ENCODE measurements at places on chromosomes 5 and 9.
A peak's percentile ranks its signal among the peaks of the same experiment; 100 is the strongest.

DNA sequence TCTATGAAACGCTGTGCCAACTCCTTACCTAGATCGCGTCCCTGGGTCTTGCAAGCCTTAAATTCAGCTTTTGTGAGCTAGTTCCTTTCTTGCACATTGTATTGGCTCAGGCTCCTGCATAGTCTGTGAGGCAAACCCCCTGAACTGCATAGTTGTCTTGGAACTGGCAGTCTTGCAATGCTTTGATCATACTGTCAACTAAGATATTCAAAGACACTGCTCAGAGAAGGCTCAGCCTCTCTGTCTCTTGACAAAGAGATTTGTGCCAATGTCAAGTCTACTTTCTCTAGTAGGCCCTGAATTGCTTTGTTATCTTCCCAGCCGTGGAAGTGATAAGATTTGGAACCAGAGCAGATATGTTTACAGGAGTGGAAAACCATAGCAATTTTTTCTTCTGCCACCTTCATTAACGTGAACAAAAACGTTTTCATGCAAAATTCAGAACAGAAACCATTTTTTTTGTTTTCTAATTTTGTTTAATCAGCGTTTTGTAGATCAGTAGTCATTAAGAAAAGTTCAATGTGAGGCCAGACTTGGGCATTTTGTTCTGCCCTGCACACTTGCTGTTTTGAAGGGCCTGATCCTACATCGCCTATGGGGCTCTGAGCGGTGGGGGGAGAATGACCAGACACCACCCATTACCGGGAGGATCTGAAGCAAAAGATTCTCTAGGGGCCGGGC, 27.6 kb upstream of the ENTREP1 start:
- DNase-seq: no peak

DNA sequence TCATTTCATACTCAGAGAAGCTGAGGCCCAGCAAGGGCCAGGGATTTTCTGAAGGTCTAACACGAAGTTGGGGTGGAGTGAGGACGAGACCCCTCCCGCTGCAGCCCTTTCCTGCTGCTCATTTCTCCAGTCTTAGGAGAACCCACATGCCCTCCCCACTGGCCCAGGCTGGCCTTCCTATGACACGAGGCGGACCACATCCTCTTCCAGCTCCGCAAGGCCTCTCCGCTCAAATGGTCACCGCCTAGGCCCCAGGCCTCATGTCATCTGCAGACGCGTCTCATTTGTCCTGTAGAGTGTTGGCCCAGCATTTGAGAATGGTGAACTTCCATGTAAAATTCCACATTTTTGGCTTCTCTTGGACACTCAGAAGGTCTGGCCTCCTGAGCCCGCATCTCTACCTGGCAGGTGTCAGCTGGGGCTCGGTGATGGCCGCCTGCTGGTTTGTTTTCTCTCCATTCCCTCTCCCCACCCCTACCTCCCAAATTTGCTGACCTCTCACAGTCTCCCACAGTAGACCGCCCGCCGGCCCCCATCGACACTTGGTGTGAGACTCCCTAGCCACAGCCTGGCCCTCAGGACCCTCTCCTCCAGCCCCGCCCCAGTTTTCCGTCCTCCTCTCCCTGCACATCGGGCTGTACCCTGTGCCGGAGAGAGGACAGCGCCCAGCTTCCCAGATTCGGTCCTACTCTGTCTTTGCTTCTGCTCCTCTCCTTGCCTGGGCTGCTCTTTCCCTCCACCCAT, 51.7 kb downstream of the ERGIC1 start:
- no peak for DNase-seq

DNA sequence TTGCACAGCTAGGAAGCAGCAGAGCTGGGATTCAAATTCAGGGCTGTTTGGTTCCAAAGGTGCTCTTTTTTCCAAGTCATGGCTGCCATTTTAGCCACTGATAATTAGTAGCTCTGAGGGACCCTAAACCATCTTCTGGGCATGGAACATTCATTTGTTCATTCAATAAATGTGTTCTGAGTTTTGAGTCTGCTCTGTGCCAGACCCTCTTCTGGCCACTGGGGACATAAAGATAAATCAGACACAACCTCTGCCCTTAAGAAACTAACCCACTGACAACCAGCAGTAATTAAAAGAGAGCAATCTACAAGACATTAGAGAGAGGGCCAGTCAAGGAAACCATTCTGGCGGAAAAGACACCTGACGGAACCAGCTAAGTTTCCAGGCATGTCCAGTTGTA, 2.0 kb upstream of the CPEB4 start:
- DNase-seq: no peak

DNA sequence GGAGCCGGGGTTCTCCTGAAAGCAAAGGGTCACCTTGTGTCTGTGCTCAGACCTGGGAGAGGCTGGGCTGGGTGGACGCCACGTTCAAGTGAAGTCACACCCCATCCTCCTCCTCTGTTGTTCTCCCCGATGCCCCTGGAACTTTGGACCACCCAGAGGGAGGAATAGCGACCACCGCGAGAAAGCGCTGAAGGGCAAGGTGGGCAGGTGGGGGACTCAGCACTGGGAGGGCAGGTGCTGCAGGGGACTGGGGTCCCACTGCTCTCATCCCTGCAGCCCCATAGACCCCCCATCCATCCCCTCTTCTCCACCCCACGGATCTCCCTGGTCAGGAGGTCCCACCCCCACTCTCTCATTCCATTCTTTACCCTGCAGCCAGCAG, 48.8 kb upstream of the COL5A1 start:
- no peak for DNase-seq

GRCh38 chr9:17750269-17750668, 171.4 kb downstream of the SH3GL2 start:
- DNase-seq: no peak

- peak; percentile 78 for DNase-seq
Measured at GRCh38 chr5:177494346-177495195, 2.8 kb downstream of the PDLIM7 start.

GRCh38 chr5:10808347-10809226, 47.6 kb upstream of the DAP start:
- no peak for DNase-seq

DNA sequence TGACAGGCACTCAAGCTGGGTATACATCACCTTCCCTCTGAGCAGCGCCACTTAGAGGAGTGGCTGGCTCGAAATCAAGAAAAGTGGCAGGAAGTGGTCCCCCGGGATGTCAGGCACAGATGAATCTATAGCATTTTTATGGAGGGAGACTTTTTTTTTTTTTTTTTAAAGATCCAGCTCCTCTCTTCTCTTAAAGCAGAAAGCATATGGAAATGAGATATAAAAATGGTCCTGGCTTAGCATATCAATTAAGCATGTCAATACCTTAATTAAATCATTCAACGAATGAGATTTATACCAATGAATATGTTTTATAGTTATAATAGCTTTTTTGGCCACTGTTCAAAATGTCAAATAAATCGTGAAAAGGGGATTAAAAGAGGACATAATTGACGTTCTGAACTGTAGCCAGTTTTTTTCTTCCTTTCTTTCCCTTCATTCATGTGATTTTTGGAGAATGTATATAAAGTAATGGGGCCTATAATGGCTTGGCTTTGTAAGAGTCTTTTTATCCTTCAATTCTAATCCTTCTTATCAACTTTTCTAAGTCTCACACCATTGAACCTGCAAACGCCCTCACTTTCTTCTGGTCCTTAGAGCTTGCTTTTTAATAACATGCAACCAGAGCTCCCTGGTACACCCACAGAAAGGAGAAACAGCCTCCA, 319.2 kb upstream of the PANK3 start:
- no peak for DNase-seq

DNA sequence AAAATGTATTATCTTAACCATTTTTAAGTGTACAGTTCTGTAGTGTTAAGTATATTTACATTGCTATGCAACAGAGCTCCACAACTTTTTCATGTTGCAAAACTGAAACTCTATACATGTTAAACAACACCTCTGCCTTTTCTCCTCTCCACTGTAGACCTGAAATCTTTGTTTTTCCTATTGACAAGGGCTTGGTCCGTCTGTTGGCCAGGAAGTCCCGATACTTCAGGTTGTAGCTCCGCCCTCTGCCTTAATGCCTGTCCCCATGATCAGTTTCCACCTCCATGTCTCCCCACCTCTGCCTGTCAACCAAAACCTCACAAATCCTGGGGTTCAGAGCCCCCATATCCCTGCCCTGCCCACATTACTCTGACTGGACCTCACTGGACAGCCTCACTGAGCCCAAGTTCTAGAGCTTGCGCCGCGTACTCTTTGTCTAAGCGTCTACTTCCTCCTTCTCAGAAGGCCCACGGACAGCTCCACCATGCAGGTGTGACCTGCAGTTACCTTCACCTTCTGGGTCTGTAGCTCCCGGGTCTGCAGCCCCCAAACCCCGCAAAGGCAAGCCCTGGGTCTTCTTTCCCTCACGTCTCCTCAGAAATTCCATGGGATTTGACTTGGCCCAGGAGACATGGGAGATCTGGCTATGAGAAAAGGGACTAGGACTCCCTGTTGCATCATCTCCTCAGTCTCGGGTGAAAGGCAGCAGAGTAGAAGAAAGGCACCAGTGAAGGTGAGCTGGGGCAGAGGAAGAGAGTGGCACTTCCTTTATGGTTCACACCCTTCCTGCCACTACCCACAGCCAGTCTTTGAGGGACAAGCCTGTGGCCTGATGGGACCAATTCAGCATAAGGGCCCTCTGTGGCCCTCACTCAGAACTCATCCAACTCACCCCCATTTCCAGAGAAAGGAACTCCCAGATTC, 8.0 kb downstream of the GLIPR2 start:
- DNase-seq: no peak

- DNase-seq: no peak
Measured at GRCh38 chr5:93599001-93599379, 16.0 kb downstream of the NR2F1 start.

DNA sequence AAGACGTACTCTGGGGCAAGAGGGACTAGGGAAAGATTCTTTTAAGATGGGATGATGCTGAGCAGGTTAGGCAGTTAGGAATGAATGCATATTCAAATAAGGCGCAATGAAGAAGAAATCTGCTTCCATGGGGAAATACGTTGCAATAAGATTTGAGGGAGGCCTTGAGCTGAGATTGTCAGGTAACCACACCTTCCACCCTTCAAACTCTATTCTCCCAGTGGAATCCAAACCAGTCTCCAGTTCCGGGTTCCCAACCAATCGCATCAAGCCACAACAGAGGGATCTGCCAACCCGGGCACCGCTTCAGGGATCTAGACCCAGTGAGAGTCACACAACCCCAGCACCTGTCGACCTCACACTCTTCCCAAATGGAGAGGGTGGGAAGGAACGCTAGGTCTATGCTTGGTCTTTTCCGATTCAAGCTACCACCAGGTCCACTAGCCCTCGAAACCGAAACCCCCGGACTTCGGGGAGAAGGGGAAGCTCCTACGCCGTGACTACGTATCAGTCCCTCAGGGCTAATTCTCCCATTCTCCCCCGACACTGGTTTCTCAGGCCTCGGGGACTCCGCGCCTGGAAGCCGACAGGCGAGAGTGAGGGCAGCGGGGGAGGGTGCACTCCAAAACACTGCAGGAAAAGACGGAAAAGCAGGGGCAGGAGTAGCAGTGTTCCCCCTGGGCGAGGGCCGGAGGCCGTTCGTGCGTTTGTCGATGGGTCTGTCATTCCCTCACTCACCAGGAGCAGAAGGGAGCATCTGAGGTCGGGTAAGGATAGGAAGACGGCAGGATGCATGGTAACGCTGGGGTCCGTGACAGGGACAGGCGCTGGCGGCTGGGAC, 534 bp downstream of the ERP44 start:
- no peak for DNase-seq

DNA sequence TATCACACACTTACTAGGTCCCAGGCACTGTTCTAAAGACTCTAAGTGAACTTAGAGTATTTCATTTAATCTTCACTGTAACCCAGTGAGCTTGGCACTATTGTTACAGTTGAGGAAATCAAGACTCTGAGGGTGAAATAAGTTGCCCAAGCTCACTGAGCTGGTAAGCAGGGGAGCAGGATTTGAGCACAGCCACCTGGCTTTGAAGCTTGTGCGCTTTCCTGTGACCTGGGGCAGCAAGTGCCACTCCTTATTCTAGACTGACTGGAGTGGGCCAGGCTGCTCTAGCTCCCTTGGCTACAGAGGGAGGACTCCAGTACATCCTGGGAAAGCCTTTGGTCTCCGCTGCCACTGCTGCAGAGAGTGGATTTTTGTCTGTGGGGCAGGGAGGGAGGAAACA, 50.0 kb downstream of the RGS3 start:
- DNase-seq: no peak

DNA sequence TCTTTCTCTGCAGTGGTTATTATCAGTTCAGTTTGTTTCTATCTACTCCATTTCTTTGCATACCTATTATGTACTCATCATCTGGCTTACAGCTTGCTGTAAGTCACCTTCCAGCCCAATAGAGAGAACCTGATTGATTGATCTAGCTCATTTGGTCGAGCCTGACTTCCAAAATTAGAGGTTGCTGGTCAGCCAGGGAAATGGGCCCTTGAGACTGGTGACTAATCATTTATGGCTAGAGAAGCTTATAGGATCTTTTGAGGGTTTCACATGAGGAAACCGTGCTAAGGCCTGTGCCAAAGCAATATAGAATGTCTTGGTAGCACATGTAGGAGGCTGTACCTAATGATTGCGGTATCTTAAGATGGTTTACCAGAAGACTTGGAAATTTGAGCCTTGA, 5.8 kb downstream of the SREK1 start:
- DNase-seq: no peak

- DNase-seq: no peak
Measured at GRCh38 chr5:91090995-91091394, 292.1 kb downstream of the ARRDC3 start.

- DNase-seq: no peak
Measured at GRCh38 chr9:107932046-107932445, 442.5 kb upstream of the KLF4 start.

GRCh38 chr5:76831110-76831452, 12.3 kb downstream of the F2RL1 start:
- DNase-seq: peak; percentile 78

DNA sequence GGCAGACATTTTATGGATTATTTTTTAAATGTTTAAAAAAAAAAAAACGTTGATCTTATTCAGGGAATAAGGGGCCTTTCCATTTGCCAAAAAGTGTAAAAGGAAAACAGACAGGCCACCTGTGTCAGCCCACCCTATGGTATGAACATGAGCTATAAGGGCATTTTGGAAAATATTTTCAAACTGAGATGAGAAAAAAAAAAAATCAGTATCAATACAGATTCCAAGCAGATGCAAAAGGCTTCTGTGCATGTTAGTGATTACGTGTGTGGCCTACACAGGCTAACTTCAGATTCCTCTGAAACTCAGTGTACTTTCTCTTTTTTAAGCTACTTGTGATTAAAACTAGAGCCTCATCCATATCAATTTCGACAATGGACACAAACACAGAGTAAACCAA, 189.9 kb downstream of the BNC2 start:
- DNase-seq: no peak

- DNase-seq: no peak
Measured at GRCh38 chr9:69468380-69468779, 143.4 kb downstream of the ENTREP1 start.

GRCh38 chr5:43592363-43592762, 10.6 kb upstream of the NNT start:
- DNase-seq: no peak

- peak; percentile 75 for DNase-seq
Measured at GRCh38 chr5:83632874-83633273, 87.8 kb downstream of the HAPLN1 start.

- no peak for DNase-seq
Measured at GRCh38 chr5:68243681-68244080, 28.1 kb downstream of the PIK3R1 start.
